ENCODE measurements at places on chromosomes 1 and 21.
A peak's percentile ranks its signal among the peaks of the same experiment; 100 is the strongest.

GRCh38 chr1:51734896-51735745 lies 118.2 kb downstream of the OSBPL9 start:
- DNase-seq, result no peak

GRCh38 chr1:205777994-205778393 lies 2.7 kb upstream of the RAB29 start:
- no peak for DNase-seq

DNA sequence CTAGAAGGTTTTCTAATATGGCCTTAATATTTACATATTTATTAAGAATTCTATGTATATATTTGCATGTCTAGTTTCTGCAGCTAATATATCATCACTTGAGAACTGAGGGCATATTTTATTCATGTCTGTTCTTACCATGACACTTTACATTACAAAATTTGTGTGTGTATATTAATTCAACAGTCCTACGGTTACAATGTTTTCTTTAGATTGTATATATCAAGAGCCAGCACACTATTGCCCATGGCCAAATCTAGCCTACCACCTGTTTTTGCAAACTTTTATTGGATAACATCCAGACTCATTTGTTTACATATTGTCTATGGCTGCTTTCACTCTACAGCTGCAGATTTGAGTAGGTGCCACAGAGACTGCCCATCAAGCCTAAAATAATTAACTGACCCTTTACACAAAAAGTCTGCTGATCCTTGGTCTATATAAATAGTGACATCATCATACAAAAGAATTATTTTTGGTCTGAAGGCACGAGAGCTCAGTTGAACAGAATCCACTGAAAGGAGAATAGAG lies 577.4 kb upstream of the PBX1 start:
- DNase-seq, result no peak

DNA sequence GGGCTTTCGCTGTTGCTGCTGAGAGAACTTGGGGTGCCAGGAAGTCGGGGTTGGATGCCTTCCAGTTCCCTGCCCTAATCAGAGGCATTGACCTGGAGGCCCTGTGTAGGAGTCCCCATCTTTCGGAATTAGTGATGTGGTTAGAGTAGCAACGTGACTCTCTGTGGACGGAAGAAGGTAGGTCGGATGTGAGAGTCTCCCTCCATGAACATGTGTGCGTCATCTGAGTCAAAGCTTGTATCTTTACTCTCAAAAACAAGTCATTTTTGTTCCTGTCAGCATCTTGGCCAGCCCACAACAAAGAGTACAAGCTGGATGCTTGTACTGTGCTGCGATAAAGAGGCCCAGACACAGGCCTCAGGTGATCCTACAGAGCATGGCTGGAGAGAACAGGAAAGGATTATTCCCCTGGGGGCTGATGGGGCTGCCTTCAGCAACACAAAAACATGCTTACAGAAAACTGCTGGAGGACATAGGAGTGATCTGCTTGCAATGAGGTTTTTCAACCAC lies 31.0 kb upstream of the IL10 start:
- no peak for DNase-seq

DNA sequence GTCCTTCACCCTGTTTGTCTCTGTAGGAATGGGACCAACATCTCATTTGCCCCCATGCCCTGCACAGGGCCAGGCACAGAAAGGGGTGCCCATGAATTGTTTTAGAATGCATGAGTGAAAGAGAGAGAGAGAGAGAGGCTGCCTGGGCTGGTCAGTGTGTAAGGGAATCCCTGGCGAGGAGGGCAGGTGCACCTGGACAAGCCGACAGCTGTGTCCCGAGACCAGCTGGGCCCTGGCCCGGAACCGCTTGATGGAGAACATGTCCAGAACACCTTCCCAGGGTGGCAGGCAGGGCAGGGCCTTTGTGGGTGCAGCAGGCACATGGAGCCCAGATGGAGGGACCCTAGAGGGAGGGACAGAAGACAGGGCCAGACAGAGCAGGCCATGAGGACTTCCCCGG lies 22.7 kb downstream of the SPOCD1 start:
- no peak for DNase-seq

- DNase-seq, result no peak
Measured at GRCh38 chr1:170866646-170867045, 68.7 kb upstream of the MROH9 start.

DNA sequence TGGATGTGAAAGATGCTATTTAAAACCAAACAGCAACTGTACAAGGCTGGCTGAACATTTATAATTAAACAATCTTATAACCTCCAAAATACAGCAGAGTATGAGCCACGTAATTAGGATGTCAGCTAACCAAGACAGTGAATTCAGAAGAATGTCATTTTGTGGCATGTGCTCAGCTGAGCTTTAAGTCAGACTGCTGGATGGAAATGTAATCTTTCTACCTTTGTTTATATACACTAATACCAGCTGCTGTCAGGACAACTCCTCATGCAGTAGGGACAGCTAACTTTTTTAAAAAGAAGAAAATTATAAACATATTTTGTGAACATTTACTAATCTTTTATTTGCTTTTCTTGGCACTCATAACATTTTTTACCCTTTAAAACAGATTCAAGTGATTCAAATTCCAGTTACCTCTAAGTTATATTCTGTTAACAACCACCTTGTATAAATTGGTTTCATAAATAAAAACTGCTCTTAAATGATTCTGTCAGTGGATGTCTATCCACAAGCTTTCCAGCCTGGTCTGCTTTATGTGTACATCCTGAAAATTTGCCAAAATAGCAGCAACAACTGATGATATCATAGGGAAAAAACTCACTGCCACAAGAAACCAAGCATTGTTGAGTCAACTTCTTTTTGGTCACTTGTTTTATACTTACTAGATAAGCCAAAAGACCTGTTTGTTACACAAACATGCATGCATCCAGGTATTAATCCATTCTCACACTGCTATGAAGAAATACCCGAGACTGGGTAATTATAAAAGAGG lies 36.1 kb downstream of the DPH5 start:
- DNase-seq, result peak; percentile 92

- DNase-seq, result no peak
Measured at GRCh38 chr1:6053206-6053546, 7.5 kb downstream of the KCNAB2 start.

DNA sequence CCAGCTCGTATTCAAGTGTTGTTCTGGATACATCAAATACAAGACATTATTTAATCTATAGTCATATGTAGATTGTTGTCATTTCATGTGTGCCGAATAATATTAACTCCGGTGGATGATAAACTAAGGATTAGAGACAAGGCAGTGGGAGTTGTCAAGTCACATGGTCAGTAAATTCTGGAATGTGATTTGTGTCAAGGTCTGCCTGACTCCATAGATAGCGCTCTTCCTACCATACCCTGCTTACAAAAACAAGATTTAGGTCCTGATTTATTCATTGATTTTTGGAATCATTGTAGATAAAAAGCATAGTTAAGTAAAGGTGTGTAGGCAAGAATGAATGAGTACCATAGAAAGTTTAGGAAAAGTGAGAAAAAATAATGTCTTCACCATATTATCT lies 2.6 kb downstream of the TNNI3K start:
- DNase-seq, result no peak

- peak; percentile 43 for DNase-seq
Measured at GRCh38 chr1:72037745-72038343, 244.5 kb downstream of the NEGR1 start.

DNA sequence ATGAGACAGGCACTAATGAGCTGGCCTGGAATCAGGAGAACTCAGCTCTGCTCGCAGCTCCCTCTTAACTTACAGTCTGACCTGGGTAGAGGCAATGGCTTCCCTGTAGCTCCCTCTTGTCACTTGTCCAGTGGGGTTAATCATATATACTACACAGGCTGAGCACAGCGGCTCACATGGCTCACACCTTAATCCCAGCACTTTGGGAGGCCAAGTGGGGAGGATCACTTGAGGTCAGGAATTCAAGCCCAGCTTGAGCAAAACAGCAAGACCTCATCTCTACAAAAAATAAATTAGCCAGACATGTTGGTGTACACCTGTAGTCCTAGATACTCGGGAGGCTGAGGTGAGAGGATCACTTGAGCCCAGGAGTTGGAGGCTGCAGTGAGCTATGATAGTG lies 4.2 kb downstream of the S100A6 start:
- DNase-seq, result no peak

DNA sequence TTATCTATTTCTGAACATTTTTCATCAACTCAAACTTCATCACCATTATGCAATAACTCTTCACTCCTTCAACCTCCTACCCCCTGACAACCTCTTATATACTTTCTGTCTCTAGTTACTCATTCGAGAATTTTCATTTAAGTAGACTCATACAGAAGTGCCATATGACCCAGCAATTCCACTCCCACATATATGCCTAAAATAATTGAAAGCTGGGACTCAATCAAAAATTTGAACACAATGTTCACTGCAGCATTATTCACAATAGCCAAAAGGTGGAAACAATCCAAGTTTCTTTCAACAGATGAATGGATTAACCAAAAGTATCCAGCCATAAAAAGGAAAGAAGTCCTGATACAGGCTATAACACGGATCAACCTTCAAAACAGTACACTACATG lies 24.1 kb downstream of the COL11A1 start:
- peak; percentile 64 for DNase-seq

GRCh38 chr1:9882296-9882944 lies 27.6 kb downstream of the CTNNBIP1 start:
- no peak for DNase-seq

GRCh38 chr1:7469255-7469938 lies 301.7 kb upstream of the VAMP3 start:
- DNase-seq, result no peak

DNA sequence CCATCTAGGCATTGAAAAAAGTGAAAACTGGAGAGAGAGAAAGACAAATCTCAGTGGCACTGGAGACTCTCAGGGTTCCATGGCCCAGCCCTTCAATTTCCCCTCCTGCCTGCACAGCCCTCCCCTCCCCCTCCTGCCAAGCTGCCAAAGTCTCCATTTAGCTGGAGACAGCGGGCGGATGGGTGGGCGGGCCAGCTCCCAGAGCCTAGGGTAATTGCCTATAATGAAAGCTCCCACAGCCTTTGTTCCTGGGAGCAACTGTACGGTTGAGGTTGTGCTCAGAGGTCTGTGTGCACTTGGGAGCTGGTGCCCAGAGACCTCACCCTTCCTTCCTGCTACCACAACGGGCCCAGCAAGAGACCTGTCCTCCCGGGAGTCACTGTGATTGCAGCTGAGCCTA lies 89.6 kb downstream of the NAV1 start:
- no peak for DNase-seq

GRCh38 chr1:10610901-10611600 lies 136.3 kb downstream of the PEX14 start:
- DNase-seq, result no peak

- DNase-seq, result peak; percentile 50
Measured at GRCh38 chr1:206716870-206717673, 32.4 kb downstream of the MAPKAPK2 start.

- peak; percentile 88 for DNase-seq
Measured at GRCh38 chr1:186819126-186819525, 9.6 kb upstream of the PLA2G4A start.

DNA sequence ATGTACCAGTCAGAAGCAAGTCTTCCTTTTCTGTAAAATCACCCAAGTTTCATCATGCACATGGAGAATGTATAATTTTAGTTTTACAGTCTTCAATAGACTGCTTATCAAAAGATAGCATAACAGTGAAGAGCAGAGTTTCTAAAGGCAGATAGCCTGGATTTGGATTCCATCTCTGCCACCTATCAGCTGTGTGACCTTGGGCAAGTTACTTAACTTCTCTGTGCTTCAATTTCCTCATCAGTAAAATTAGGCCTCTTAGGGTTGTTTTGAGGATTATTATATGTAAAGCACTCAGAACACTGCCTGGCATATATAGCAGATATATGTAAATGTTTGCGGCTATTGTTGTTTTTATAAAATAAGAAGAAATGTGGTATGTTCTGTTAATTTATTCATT lies 38.9 kb downstream of the PTGFRN start:
- no peak for DNase-seq

DNA sequence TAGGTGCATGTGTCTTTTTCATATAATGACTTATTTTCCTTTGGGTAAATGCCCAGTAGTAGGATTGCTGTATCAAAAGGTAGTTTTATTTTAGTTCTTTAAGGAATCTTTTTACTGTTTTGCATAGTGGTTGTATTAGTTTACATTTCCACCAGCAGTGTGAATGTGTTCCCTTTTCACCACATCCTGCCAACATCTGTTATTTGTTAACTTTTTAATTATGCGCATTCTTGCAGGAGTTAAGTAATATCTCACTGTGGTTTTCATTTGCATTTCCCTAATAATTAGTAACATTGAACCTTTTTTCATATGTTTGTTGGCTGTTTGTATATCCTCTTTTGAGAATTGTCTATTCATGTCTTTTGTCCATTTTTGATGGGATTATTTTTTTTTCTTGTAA lies 1761.9 kb downstream of the PLA2G4A start:
- DNase-seq, result no peak

- peak; percentile 42 for DNase-seq
Measured at GRCh38 chr21:25942135-25942534, 207.4 kb downstream of the GABPA start.

DNA sequence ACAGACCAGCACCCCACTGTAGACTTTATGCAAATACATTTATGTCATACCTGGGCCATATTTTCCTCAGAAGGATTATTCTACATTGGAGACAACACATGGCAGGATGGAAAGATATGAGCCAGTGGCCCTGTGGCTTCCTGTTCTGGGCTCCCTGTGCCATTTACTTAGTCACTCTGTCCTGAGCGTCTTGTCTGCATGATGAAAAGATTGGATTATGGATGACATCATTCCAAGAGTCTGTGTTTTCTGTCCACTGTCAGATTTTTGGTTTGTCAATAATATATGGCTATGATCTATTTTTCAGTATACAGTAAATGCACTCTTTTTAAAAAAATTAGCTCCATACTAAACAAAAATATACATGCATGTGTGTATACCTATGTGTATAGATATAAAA lies 30.8 kb downstream of the IGSF5 start:
- DNase-seq, result no peak

DNA sequence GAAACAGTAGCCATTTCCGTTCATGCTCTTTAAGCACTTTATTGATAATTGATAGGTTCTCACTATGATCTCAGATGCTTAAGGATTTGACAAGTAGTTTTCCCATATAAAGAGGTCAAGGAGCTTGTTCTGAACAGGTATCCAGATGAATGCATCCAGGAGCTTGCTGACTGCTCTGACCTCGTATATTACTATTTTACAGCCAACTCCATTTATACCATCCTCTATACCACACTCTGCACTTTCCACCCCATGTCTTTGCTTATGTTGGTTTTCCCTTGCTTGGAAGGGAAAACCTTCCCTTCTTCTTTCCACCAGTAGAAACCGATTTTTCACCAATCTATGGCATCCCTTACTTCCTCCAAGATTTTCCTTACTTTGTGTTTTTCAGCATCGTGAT lies 107.2 kb downstream of the LHX9 start:
- no peak for DNase-seq

Data from choroid plexus epithelial cell (primary cell).